ENCODE measurements at places on chromosomes 6 and 20.

DNA sequence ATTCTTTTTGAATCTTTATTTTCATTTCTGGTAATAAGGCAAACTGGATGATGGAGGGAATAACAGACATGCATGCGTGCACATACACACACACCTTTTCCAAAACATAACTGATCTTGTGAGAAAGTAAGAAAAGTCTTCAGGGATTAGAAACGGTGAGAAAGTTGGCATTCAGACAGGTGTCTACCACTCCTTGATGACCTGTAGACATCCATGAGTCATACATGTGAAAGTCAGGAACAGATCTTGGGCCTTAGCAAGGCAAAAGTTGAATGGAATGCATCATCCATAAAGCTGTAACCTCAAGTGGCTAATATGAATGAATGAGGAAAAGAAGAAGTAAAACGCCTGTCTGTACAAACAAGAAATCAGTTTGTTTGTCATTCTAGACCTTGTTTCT is 97.3 kb downstream of the GRIK2 start:
- DNase-seq, result no peak

DNA sequence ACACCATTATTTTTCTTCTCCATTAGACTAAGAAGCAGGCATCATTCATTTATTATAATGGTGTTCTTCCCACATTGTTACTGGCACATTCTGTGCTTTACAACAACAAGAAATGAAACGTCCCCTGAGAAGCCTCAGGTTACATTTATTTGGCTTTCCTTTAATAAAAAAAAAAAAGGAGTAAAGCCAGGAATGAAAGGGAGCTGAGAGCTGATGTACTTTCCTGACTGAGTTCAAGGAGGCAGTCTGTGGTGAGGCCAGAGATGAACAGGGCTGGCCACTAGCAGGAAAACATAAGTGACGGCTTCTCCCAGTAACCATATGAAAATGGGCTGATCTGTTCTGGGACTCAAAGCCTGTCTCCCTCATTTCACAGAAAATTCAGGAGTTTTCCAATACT is 742.1 kb downstream of the MAFB start:
- DNase-seq, result no peak

GRCh38 chr6:159800141-159800865 is at the start of gene PNLDC1:
PNLDC1 (plus strand) TSS chr6:159800276; CDS start chr6:159800308, 32 bp downstream.
- DNase-seq, result no peak

DNA sequence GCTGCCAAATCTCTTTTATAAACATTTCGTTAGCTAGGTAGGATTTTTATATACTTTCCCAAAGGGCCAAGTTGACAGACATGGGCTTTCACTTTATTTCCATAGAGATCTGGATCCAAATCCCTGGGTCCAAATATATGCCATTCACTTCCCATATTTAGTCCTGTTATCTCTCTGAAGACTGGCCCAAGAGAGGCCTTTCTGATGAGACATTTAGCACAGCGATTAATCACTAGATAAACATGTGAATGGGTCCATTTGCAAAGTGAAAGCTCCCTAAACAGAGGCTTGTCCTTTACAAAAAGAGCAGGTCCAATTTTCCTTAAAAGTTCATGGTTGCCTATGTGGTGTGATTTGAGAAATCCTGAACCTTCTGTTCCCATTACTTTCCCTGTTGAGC is 132.6 kb downstream of the TRMT11 start:
- DNase-seq, result no peak
